ENCODE measurements at places on chromosomes 1 and 21.

GRCh38 chr1:185681034-185681633 lies 53.1 kb upstream of the HMCN1 start:
- DNase-seq = peak; percentile 64

- no peak for DNase-seq
Measured at GRCh38 chr1:23421753-23422240, 2.8 kb downstream of the TCEA3 start.

GRCh38 chr1:234396092-234396491 lies 22.8 kb downstream of the COA6 start:
- no peak for DNase-seq

GRCh38 chr1:100213141-100213540 lies 35.1 kb upstream of the LRRC39 start:
- no peak for DNase-seq

- peak; percentile 25 for DNase-seq
Measured at GRCh38 chr1:29121936-29122681, 1.6 kb downstream of the TMEM200B start.

DNA sequence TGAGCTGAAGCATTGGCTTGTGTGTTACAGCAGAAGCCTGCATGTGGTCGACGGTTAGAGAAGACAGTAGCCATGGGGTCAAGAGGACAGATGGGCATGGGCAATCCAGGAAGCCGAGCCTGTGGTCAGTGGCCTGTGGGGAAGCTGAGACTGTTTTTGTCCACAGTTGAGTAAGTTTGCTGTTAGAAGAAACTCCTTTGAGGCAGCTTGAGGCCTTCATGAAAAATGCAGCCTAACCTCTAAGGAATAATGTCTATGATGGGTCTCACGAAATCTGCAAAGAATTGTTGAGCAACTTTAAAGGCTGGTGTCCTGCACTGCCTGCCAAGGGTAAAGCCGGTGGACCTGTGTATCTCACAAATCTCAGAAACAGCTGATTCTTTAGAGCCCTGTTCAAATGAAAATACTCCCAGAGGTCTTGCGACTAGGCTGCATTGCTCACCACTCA lies 322.4 kb downstream of the SETD4 start:
- no peak for DNase-seq

- DNase-seq = no peak
Measured at GRCh38 chr1:101073836-101074235, 48.3 kb upstream of the DPH5 start.

Measured in NCI-H524 (cell line).